DND-41 (cell line): ENCODE measurements at places on chromosomes 5 and 9.

DNA sequence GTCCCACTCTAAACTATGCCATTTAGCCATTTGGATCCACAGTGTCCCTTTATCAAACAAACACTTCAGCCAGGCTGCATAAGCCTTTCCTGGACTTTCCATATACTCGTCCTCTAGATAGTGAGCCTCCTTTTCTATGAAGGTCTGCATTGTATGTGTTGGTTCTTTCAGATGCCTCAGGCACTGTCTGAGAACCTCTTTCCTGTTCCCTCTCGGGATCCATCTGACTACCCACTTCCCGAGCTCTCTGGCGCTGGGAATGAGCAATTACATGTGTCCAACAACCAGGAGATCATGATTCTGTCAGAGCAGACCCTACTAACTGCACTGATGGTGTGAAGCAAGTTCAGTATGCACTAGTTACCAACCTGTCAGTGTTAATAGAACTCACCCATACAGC, 14.2 kb downstream of the SMC2 start:
- no peak for DNase-seq

GRCh38 chr5:118447350-118447749, 541.0 kb downstream of the DTWD2 start:
- DNase-seq: no peak

GRCh38 chr5:179852993-179853547, 5.5 kb downstream of the MRNIP start:
- no peak for DNase-seq

DNA sequence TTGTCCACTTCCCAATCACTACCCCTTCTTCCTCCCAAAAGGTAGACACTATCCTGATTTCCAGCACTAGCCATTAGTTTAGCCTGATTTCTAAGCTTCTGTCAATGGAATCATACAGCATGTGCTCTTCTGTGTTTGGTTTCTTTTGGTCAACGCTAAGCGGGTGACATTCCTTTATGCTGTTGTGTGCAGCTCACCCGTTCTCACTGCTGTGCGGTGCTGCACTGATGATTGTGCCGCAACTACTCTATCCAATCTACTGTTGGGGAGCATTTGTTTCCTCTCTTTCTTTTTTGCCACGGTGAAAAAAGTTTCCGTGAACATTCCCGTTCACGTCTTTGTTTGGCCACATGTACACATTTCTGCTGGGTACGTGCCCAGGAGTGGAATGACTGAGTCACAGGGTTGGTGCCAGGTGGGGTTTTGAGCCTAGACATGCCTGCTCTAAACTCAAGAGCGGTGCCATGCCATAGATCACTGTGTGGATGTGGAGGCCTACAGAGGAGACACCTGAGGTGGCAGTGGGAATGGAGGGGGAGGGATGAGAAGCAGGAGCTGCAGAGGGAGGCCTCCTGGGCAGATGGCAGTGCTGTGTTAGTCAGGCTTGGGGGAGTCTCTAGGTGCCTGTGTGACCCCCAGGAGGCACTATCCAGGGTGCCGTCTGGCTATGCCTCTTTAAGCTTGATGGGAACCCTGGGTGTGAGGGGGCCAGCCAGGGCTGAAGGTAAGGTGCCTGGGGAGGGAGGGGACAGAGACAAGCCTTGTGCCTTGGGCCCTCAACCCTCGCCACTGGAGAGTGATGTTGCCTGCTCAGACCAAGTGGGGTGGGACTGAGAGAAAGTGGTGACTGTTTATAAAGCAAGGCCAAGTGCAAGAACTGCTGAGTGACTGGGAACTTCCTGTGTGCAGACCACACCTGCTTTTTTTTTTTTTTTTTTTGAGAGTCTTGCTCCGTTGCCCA, 11.4 kb upstream of the ANKRD33B start:
- peak; percentile 34 for DNase-seq

- no peak for DNase-seq
These were observed 193.4 kb downstream of the CDK5RAP2 start for GRCh38 chr9:120386390-120387131.

- no peak for DNase-seq
These were observed 4.3 kb downstream of the ERAP2 start for GRCh38 chr5:96880444-96881164.

DNA sequence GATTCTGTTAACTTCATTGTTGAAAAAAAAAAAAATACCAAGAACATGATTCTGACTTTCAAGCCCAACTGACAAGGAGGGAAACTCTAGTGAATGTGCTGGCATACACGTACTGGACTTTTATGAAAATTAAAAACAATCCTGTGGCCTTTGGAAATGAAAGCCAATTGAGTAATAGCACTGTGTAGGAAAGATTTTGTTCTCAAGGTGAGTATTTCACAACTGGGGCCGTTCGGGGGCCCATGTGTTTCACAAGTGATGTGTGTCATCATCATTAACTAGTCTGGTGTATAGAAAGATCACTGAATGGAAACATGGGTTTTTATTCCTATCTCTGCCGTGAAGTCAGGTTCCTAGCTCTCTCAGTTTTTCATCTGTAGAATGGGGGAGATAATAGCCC, 605.0 kb upstream of the CLINT1 start:
- DNase-seq: no peak

- no peak for DNase-seq
These were observed 484.6 kb upstream of the PIK3R1 start for GRCh38 chr5:67730917-67731474.

- DNase-seq: no peak
These were observed 39.6 kb downstream of the WNK2 start for GRCh38 chr9:93223260-93224180.

DNA sequence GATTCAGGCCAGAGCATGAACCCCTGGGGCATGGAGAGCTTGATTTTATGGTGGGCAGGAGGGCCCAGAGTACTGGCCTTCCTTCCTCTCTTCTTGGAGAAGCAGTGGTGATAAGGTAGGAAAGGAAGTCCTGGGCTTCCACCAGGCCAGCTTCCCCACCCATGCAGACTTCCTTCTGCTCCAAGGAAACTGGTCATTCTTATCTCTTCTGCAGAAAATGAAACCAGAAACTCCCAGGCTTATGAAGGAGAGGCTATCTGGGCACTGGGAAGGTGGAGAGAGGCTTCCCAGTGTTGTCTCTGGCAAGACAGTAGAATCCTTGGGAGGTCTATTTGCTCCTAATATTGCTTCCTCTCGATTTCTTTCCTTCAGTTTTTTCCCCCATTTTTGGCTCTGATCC, 110.5 kb upstream of the EQTN start:
- no peak for DNase-seq

GRCh38 chr9:1938675-1939170, 76.4 kb upstream of the SMARCA2 start:
- DNase-seq: no peak

GRCh38 chr5:168941901-168942300, 359.0 kb downstream of the SLIT3 start:
- peak; percentile 14 for DNase-seq
